ENCODE measurements at places on chromosomes 6 and 20.
A peak's percentile ranks its signal among the peaks of the same experiment; 100 is the strongest.

- no peak for DNase-seq
Observed at GRCh38 chr6:4008324-4009047, 70.5 kb downstream of the FAM217A start.

DNA sequence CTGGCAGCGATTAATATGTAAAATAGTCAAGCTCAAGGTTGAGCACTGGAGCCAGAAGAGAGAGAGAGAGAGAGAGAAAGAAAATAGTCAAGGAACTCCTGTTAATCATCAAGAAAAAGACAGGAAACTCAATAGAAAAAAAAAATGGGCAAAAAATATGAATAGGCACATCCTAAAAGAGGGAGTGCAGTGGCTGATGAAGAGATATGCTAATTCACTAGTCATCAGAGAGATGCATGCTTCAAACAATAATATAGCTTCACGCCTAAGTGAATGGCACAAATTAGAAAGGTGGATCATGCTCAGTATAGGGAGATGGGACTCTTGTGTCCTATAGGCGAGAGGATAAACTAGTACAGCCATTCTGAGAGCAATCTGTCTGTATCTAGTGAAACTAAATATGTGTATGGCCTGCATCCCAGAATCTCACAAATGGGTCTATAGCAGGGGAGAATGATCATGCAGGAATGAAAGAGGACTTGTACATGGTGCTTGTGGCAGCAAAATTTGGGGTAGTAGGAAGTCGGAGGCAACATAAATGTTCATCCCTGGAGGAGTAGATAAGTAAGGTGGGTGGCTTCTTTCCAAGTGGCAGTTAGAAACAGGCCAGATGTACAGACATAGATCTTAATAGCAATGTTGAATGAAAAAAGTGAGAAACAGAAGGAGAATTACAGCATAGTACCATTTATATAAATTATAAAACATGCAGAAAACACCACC, 176.8 kb downstream of the VEGFA start:
- no peak for DNase-seq

DNA sequence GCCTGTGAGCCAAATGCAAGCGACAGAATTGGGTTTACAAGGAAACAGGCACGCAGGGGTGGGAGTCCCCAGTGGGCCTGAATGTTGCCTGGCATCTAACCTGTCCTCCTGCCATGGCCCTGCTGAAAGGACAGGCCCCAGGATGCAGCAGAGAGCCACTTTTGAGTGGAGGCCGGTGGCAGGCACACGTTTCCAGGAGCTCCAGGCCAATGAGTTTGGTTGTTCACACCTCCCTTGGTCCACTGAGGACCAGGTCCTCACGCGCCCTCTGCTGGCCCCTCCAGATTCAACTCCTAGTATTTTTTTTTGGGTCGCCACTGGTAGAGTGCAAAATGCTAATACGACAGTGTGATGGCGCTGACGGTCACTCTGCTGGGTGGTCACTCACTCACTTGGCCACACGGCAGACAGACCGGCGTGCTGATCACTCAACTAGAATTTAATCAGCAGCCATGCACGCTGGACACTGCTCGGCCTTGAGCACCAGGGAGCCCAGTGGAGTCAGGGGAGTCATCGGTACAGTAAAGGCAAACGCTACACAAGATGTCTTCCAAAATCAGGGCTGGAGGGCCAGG, 81.7 kb upstream of the NFATC2 start:
- peak; percentile 53 for DNase-seq

GRCh38 chr6:159252955-159253508, 83.8 kb downstream of the FNDC1 start:
- DNase-seq: no peak

DNA sequence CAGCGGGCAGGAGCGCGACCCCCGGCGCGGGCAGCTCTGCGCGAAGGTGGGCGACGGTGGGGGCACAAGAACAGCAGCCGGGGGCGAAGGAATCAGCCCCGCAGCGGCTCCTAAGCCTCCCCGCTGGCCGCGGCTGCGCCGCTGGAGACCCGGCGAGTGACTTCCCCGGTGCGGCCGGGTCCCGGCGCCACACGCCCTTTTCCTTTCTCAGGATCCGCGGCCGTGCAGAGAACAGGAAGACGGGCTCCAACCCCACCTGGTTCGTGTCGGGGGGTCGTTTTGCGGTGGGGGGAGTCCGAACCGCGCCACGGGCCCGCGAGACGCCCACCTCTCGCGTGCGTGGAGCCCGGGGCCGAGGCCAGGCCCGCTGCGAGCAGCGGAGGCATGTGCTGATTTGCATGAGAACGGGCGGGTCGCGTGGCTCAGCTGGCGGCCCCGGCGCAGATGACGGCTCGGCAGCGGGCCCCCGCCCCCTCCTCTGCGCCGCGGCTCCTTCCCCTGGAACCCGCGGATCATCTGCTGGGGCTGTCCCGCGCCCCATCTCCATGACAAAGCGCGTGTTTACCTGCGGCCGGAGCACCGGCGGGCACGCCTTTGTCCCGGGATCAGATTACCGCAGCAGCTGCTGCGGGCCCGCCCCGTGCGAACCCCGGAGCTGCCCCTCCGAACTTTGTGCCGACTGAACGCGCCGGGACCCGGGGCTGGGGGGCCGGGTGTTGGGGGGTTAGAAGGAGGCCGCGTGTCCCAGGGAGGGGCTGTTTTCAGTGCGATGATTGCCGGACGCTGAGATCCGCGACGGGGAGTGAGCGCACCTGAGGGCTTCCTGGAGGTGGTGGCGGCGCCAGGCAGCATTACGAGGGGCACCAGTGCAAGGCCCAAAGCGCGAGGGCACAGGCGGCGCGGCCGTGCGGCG, 4.9 kb upstream of the DLL1 start:
- no peak for DNase-seq

GRCh38 chr6:127210725-127211124, 55.9 kb upstream of the RNF146 start:
- DNase-seq: no peak

DNA sequence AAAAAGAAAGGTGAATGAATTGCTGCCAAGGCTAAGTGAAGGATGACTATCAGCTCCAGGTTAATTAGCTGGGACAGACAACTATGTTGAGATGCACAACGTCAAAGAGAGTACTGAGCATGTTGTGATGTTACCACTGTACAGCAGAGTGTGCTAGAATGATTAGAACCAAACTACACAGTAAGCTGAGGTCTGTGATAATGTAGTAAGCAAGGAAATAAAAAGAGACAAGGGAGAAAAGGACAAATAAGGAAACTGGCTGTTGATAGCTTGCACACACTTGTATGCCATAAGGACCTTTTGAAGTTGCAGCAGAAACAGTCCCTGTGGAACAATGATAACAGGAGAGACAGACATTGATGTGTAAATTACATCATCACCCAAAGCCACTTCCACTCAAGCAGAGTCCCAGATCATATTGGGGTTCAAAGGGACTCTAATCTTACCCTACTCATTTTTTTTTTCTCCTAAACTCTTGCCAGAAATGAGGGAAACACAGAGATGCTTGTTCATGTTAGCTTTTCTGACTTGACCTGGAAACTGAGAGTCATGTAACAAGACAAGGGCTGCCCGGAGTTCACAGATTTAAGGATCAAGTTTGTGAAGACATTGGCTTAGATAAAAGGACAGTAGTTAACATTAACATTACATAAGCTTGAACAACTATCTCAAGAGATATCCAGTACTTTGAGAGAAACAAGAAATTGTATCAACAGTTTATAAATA, 189.9 kb downstream of the CENPW start:
- no peak for DNase-seq

DNA sequence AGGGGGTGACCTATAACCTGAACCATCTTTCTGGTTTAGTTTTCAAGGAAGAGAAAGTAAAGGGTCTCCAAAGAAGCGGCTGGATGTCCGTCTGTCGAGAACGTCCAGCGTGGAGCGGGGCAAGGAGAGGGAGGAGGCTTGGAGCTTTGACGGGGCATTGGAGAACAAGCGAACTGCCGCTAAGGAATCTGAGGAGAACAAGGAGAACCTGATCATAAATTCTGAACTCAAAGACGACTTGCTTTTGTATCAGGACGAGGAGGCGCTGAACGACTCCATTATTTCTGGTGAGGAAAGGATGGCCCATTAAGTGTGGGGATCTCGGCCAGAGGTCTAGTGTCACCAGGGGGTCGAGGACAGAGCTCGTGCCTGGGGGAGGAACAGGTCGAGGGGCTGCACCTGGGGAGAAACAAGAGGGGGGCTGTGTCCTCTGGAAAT, 159.2 kb downstream of the SYCP2 start:
- no peak for DNase-seq

- no peak for DNase-seq
Observed at GRCh38 chr6:107778265-107778664, 45.8 kb downstream of the SCML4 start.

- no peak for DNase-seq
Observed at GRCh38 chr6:42777126-42777822, 4.6 kb upstream of the BICRAL start.

GRCh38 chr6:22913612-22914011, 344.2 kb downstream of the HDGFL1 start:
- DNase-seq: no peak

DNA sequence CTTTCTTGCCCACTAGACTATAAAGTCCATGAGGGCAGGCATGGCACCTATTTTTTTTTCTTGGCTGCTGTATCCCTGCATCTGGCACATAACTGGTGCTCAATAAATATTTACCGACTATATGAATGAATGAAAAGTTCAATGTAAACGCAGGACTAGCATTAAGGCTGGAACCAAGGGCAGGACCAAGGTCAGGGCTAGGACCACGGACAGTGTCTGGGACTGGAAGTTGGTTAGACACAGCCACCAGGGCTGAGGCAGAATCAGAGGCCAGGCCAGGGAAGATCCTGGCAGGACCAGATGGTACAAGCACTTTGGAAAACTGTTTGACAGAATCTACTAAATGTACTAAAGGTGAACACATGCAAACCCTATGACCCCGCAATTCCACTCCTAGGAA, 3.7 kb downstream of the TNXB start:
- DNase-seq: no peak

DNA sequence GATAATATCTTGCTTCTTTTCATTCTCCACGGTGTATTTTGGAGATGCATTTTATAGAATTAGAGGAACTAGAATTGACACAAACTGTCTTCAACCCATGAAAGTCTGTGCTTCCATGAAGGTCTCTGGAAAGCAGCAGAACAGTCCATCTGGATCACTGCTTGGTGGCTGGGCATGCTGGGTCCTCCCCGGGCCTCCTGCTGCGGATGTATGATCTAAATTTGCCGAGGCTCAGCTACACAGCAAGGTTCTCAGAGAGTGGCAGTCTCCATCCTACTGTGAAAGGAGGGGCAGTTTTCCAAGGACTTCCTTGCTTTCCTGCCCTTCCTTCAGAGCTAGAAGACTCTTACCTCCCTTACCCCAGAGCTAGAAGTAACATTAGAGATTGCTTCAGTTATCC, 15.1 kb downstream of the PKIG start:
- no peak for DNase-seq

DNA sequence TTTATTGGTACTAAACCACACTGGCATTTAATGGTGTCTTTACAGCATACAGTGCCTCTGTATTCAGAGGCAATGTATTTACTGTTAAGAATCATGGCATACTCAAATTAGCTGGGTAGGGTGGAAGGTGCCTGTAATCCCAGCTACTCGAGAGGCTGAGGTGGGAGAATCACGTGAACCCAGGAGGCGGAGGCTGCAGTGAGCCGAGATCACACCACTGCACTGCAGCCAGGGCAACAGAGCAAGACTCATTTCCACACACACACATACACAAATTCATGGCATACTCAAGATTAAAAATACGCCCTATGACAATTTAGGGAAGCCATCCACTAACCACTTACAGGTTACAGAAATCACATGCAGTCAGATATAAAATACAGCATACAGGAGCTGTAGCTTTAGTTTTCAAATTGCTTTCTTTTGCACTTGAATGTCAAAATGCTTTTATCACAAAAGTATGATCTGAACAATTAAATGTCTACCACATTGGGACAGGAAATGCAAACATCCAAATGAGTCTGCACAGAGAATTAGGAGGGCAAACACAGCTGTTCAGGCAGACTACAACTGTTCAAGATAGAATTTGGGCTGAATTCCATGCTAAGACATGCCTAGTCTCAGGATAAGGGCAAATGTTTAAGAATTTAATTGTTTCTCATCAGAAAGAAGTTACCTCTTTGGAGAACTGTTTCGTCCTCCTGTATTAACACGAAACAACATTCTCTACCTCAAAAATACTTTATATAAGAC, 36.4 kb downstream of the CSNK2A1 start:
- DNase-seq: no peak

DNA sequence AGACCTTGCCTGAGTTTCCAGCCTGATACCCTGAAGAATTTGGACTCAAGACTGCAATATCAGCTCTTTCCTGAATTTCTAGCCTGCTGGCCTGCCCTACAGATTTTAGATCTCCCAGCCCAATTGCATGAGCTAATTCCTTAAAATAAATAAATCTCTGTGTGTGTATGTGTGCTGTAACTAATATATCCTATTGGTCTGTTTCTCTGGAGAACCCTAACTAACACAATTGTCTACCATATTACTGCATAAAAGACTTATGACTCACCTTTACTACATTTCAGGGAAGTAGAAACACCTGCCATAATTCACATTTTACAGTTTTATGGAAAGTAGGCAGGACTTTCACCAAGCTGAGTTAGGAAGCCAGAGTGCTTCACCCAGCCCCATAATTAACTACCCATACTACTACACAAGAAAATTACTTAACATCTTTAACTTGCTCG, 90.7 kb upstream of the BEND6 start:
- DNase-seq: no peak

- DNase-seq: no peak
Observed at GRCh38 chr6:130794010-130794697, 33.1 kb upstream of the SMLR1 start.

- DNase-seq: no peak
Observed at GRCh38 chr6:166566026-166567011, 20.2 kb downstream of the RAMACL start.

DNA sequence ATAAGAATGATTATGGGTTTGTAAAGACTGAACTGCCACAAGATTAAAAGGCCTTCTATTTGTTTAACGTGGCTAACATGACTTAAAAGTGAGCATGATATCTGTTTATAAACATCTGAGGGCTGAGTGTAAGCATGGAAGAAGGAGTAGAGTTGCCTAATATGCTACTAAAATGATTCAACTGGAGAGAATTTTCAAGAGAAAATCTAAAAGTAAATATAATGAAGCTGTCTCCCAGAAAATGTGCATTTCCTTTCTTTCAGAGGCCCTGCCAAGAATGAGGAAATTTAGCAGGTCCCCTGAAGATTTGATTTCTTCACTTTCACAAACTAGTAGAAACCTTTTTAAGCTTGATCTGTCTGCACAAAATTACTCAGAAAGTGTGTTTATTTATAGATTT, 4.2 kb upstream of the EYA4 start:
- no peak for DNase-seq

DNA sequence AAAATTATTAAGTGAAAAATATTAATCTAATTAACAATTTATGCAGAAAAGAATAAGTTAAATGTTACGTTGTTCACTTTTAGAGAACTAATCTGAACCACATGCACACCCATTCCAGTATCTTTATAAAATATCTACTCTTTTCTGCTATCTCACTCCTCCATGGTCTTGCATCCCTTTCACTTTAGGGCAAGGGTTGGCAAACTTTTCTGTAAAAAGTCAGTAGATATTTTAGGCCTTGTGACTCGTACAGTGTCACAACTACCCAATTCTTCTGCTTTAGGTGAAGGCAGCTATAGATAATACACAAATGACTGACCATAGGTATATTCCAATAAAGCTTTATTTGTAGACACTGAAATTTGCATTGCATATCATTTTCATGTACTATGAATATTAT, 39.7 kb upstream of the SUPT3H start:
- no peak for DNase-seq
